ENCODE measurements at places on chromosomes 4 and X.

- no peak for ATAC-seq
Measured at GRCh38 chr4:53267026-53267425, 98.8 kb downstream of the SCFD2 start.

DNA sequence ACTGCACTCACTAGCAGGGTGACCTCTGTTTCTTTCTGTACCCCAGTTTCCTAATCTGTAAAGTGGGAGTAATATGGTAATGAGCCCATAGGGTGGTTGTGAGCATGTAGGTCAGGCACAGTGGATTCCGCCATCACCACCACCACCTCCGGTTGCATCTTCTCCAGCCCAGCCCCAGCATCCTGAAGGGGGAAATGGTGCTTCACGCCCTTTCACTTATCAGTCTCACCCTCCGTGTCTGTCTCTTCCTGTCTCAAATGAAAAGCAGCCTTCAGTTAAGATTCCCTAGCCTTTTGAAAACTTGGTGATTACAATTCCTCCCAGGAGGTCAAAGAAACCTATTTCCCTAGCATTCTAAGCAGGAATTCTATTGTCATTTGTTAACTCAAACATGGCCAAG, 16.9 kb upstream of the XPNPEP2 start:
- no peak for ATAC-seq

- no peak for ATAC-seq
Measured at GRCh38 chrX:10534611-10535010, 85.8 kb downstream of the MID1 start.

- ATAC-seq = peak; percentile 78
Measured at GRCh38 chrX:51614353-51615012, 4.2 kb downstream of the CENPVL3 start.

- ATAC-seq = no peak
Measured at GRCh38 chr4:150694438-150694837, 112.5 kb downstream of the MAB21L2 start.

DNA sequence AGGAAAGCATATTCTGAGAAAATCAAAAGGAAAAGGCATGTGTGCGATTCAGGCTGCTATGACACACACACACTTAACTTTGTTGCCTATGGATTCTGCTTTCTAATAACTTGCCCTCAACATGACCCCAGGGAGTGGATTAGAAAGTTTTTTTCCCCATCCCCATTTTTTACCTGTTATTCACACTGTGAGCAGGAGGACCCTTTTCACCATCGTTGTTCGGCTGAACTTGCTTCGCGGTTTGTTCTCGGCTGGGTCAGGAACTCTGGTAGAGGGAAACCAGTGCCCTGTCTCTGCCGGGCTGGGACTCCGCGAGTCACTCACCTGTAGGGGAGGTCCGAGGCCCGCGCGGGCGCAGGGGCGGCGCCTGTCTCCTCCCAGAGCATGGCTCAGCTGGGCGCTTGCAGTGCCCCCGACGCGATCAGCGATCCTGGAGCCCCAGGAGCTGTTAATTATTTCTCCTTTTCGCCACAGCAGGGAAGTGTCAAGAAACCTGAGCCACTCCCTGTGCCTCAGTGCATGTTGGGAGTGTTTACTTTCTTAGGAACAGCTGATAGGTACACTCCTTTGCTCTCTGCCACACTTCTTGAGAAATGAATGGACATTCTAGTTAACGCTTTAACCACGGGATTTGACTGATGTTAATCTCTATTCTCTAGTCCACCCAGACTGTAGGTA, at the start of gene RASSF6:
Gene RASSF6 (minus strand): TSS at position 322 of the 678 bp plus-strand sequence. CDS start 8,641 bp downstream, outside the sequence.
- peak; percentile 38 for ATAC-seq

GRCh38 chr4:149997881-149998421, 80.3 kb upstream of the DCLK2 start:
- peak; percentile 63 for ATAC-seq
